Activated CD4-positive, alpha-beta T cell treated with anti-CD3 and anti-CD28 coated beads, Interleukin-2, amount 10 ng/mL, durations not matched to agents 7 days and 5 days (primary cell): ENCODE measurements at places on chromosomes 2 and 18. TPM values are rescaled to one million over a fixed set of nuclear protein-coding genes. Genes with fewer than 3 reads are reported as not detected.

DNA sequence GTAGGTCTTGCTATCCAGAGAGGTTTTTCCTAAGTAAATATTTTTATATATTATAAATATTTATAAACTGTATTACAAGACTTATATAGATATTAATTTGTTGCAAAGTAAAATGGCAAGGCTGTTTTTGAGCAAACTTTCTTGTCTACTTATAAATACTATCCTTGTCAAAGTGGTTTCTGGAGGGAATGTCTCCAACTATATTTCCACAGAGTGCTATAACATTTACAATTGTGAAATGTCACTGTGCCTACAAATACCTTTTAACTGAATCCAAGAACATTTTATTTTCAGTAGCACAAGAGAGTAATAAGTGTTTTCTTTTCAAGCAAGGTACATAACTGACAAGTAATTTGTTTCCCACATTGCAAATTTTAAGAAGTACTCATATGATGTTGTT lies 256.8 kb downstream of the ZNF385B start:
- DNase-seq = no peak

DNA sequence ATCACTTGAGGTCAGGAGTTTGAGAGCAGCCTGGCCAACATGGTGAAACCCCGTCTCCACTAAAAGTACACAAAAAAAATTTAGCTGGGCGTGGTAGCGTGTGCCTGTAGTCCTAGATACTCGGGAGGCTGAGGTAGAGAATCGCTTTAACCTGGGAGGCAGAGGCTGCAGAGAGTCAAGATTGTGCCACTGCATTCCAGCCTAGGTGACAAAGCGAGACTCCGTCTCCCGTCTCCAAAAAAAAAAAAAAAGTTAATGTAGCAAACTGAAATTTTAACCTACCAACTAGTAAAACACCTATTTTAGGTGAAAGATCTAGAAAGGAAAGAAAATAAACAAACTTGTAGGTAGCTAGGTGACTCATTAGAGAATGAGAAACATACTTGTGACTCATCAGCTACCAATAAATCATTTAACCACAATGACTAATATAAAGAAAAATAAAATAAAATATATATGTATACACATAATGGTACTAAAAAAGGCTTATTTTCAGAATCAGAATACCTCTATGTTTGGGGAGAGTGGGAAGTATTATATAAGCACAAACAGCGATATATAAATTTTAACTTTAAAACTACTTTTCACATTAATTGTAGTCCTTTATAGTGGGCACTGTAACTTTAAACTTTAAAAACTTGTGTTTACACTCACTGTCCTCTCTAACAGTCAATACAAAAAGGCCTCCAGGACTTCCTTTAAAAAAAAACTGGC lies 36.6 kb downstream of the DARS1 start:
- no peak for DNase-seq

DNA sequence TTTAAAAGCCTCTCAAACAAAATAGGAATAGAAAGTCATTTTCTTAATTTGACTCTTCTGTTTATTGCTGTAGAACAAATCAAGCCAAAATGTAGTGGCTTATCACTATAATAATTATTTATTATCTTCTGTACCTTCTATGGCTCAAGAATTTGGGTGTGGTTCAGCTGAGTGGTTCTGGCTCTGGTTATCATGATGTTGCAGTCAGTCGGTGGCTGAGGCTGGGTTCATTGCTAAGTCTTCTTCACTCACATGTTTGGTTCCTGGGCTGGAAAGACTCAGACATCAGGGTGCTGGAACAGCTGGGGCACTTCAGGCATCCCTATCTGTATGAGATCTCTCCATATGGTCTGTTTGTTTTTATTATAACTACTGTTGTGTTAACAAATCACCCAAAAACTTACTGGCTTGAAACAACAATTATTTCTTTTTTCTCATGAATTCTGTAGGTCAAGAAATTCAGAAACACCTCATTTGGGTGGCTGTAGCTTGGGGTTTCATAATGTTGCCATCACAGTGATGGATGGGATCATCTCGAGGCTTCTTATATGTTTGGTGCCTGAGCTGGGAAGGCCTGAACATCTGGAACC lies 242.6 kb upstream of the FBXO11 start:
- no peak for DNase-seq

DNA sequence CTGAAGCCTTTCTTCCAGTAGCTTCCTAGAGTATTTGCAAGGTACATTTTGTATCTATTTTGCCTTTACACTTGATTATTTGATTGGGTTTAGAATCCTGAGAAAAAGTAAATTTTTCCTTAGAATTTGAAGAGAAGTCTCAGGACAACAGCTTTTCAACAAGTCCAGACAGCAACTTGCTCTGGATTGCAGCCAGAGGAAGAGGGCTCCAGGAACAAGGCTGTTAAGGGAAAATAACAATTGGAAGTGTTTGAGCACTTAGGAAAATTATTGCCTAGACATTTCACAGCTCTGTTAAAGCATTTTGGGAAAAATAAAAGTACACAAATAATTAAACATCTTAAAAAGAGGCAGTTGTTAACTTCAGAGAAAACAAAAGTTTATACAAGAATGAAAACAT lies 58.3 kb upstream of the RAPGEF4 start:
- no peak for DNase-seq

DNA sequence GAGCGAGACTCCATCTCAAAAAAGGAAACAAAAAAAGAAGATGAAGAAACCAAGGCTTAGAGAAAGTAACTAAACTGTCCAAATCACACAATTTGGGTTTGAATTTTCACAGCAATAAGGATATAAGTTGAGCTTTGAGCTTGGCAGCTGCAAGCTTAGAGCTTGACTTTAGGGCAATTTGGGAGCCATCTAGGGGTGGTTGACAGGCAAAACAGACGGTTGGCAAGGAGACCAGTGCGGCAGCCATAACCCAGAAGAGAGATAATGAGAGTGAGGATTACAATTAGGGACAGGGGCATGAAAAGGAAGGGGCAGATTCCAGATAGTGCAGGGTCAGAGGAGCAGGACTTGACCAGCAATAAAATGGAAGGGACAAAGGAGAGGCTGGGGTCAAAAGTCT lies 382.2 kb upstream of the HNRNPA3 start:
- peak; percentile 29 for DNase-seq

GRCh38 chr18:23721696-23722480 lies 32.6 kb downstream of the LAMA3 start:
- no peak for DNase-seq

GRCh38 chr2:186595219-186595618 lies 5.4 kb downstream of the ITGAV start:
- no peak for DNase-seq

DNA sequence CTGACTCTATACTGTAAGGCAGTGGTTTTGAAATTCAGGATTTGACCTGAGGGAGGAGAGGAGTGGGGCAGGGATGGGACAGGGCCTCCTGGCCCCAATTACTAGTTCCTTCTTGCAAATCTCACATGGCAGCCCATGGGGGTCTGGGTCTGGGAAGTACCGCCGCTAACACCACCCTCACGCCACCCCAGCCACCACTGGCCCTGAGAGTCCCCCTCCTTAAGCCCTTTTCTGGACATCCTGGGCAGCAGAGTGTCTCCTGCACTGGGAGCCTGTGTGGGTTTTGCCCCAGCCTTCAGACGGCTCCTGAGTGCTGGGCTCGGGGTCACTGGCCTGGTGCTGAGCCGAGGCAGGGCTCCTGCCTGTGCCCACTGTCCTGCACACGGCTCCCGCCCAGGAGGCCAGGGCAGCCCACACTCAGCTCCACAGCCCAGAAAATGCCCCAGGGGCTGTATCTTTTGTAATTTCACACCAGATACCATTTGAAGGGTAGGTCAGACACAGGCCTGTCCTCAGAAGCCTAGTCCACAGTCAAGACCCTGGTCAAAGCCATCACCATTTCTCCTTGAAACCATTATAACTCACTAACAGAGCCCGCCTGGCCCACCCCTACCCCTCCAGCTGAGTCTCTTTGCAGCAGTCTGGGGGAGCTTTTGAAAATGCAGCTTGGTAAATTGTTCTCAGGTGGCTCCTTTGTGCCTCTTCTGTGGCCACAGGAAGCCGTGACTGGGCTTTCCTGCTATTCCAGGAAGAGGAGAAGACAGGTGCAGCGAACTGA lies 55.1 kb downstream of the CYP27C1 start:
- DNase-seq = no peak

- DNase-seq = no peak
Measured at GRCh38 chr2:105872830-105873229, 128.1 kb downstream of the NCK2 start.

DNA sequence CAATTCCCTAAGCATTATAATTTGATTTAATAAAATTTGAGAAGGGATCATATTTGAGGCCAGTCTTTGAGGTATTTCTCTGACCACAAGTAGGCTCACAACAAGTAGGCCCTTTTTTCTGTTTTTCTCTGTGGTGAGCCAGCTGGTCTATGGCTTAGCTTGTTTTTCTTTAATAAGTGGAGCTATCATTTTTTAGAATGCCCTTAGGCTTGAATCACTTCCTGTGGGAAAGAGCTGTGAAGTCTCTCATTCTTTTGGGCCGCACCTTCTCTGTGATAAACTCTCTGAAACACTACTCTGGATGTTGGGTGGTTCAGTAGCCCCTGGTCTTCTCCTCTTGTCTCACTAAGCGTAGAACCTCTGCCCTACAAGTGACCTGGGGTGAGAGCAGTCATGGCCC lies 235.9 kb downstream of the SUCLG1 start:
- no peak for DNase-seq

DNA sequence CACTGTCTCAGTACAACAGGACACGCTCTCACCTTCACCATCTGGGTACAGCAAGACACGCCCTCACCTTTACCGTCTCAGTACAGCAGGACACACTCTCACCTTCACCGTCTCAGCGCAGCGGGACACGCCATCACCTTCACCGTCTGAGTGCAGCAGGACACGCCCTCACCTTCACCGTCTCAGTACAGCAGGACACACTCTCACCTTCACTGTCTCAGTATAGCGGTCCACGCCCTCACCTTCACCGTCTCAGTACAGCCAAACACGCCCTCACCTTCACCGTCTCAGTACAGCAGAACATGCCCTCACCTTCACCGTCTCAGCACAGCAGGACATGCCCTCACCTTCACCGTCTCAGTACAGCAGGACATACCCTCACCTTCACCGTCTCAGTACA lies 109.9 kb upstream of the CTDP1 start:
- no peak for DNase-seq

- no peak for DNase-seq
Measured at GRCh38 chr18:11074889-11075288, 74.5 kb downstream of the PIEZO2 start.

CEP76 gene
- total RNA-seq = 16.2 TPM

FMNL2 gene
- total RNA-seq = 0.46 TPM

DSEL gene
- 0.10 TPM for total RNA-seq

UPP2 gene
- total RNA-seq = not detected
